A549 (cell line): ENCODE measurements at places on chromosomes 6 and 20. TPM values are rescaled to one million over a fixed set of nuclear protein-coding genes. Genes with fewer than 3 reads are reported as not detected.

The NOX3 gene
- not detected in 3 replicates for polyA plus RNA-seq

The BFSP1 gene
- 5.8 to 8.6 TPM (median 8.3 TPM) in 3 replicates for polyA plus RNA-seq

The NR2E1 gene
- 0.08 TPM in 2 of 3 replicates, not detected in the other for polyA plus RNA-seq

The FOXO3 gene
- polyA plus RNA-seq, result 4.2 to 4.8 TPM (median 4.6 TPM) in 3 replicates

The HLA-DQB2 gene
- polyA plus RNA-seq, result not detected in 3 replicates
